ENCODE measurements at places on chromosomes 2 and 18. TPM values are rescaled to one million over a fixed set of nuclear protein-coding genes. Genes with fewer than 3 reads are reported as not detected.

- DNase-seq: no peak
Measured at GRCh38 chr2:183123117-183123958, 905 bp upstream of the NUP35 start.

- DNase-seq: no peak
Measured at GRCh38 chr2:100823665-100824438, 3.9 kb downstream of the NPAS2 start.

DNA sequence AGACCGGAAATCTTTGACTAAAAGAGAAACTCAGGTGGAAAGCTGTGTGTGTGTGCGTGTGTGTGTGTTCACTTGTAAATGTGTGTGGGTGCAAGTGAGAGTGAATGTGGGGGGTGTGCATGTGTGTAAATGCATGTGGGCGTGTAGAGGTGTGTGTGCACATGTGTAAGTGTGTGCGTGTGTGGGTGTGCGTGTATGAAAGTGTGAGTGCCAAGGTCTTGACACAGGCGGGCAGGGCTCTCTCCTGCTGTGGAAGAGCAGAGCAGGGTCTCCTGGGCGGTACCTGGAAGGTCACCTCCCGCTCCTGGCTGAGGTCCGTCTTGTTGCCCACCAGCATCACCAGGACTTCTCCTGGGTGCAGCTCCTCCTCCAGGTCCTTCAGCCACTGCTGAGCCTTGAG lies 10.6 kb downstream of the PRLH start:
- no peak for DNase-seq

- DNase-seq: no peak
Measured at GRCh38 chr2:226754821-226755604, 44.6 kb downstream of the IRS1 start.

Gene SIX3
- not detected for total RNA-seq

DNA sequence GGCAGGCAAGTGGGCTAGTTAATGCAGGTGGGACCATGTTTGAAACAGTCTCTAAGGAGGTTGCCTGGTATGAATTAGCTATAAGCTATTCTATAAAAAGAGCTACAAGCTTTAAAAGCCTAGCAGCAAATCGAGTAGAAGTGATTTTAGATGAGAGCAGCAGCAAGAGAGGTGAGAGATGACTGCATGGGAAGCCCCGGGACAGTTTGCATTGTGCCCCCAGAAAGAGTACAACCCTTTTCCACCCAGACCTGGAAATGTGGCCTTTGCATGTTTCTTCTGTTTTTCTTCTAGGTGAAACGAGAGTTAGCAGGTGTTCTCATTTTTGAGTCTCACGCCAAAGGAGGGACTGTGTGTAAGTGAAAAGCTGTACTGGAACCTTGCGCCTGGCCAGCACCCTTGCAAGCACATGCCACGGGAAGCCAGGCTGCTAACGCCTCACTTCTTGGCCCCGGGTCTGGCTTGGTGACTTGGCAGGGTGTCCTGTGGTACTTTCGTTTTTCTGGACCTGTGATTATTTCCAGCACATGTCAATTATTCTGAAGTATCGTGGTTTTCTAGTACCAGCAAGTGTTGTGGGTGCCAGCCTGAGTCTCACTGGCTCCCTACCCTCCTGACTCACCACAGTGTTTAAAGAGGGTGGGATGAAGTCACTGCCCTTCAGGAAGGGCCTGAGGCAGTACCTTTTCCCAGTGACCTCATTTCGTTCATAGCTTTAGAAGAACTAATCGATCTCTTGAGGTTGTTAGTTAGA lies 90.3 kb upstream of the MAP3K20 start:
- DNase-seq: no peak

DNA sequence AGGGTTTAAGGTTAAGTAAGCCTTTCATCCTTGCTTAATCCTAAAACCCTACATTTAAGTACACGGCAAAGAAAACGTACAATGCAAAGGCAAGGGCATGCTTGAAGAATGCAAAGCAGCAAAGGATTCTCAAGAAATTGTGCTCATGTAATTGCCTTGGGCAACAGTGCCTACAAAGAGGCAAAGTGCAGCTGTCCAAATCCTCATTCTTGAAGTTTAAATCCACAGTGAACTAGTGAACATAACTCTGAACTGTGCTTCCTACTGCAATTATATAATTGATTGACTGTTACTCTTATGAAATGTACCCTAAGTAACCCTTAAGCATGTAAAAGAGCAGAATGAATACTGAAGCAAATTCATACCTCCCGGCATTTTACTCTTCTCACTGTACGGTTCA lies 85.4 kb downstream of the MAP3K20 start:
- DNase-seq: no peak

GRCh38 chr18:12960853-12961397 lies 13.1 kb downstream of the SEH1L start:
- DNase-seq: no peak

DNA sequence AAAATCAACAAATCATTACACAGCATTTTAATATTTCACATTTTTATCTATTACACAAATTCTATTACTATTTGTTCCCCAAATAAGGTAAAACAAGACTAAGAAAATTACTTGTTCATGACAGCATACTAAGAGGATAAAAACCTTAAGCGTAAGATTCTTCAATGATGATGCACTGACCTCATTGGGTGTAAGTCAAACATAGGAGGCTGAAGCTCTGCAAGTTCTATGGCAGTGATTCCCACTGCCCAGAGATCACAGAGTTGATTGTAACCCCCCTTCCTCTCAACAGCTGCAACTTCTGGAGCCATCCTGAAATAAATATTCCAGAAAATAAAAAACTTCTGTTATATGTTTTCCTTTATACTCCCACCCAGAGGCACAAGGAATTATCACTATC lies 82.2 kb upstream of the CDKL4 start:
- no peak for DNase-seq

DNA sequence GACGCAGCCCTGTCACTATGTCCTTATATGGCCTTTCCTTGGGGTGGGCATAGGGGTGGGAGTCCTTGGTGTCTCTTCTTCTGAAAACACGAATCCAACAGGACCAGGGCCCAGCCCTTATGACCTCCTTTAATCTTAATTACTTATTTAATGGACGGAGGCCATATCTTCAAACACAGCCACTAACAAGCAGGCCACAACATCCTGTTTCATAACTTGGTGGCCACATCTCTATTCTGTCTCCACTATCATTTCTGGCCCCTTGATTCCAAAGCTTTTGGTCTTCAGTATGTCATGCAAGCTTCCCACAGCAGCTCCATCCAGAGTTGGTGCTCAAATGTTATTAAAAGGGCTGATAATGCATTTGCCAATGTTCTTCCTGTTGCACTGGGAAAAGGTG lies 287.3 kb upstream of the SMIM21 start:
- no peak for DNase-seq

DNA sequence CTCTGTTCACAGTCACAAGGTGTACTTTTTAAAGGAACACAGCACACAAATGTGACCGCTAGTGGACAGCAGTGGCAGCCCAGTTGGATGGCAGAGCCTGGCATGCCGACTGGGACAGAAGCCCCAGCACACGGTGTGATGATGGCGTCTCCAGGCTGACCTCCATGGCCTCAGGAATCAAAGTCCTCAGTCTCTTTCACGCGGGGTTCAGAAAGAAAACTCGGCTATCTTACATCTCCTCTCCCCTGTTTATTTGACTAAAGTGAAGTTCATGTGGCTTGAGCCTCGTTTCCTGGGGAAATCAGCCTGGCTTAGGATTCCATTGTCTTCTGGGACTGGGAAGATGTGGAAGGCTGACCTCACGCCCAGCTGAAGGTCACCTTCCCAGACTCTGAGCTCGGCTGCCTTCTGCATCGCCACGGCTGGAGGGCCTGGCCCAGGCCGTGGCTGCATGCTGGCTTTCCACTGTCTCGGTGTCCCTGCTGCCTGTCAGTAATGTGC lies 56.1 kb downstream of the ASAP2 start:
- DNase-seq: no peak

Gene HOXD12
- total RNA-seq: 0.25 TPM

DNA sequence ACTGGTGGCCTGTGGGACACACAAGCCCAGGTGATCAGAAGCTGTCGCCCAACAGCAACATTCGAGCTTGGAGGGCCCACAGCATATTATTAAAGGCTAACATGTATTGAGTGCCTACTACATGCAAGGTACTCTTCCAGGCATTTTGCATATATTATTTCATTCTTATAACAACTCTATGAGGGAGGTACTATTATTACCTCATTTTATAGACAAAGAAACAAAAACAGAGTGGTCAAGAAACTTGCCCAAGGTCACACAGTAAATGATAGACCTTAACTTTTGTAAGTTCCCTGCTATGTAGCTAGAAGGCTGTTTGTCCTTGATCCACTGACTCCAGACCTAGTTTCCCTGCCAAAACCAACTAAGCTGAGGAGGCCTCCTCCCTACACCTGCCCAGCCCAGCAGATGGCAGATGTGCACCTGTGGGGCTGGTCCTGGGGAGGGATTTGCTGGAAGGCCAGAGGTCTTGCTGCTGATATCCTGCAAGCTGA lies 35.7 kb downstream of the KANSL3 start:
- DNase-seq: peak; percentile 5

GRCh38 chr18:55275039-55275901 lies 312.7 kb downstream of the TCF4 start:
- peak; percentile 11 for DNase-seq

DNA sequence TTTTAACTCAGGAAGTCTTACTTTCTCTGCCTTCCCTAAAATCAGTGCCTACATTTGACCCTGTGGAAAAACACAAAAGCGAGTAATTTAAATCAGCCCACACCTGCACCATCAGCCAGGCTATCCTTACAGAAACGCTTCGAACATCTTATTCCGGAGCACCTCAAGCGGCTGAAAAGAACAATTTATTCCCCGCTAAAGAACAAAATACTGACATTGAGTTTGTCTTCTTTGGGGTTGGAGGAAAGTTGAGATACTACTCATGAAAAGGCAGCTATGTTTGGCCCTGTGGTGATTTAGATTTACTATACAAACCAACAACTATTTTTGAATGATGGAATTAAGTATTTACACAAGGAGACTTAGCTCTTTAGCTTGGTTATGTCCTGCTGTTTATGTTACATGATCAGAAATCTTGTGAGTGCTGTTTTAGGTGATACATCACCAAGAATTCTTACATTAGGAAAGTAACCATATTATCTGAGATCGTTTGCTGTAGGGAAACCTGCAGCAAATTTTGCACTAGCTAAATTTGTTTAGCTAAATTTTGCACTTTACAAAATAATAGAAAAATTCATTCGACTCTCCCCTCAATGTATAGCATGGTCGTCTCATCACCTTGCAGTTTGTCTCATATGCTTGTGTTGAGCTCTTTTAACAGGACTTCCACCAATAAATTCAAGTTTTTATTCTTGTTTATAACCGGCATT lies 158.8 kb upstream of the SIX2 start:
- no peak for DNase-seq

Measured in OCI-LY7 (cell line).